Type B pancreatic cell (in vitro differentiated cells): ENCODE measurements at places on chromosomes 2 and 18.
A peak's percentile ranks its signal among the peaks of the same experiment; 100 is the strongest.

DNA sequence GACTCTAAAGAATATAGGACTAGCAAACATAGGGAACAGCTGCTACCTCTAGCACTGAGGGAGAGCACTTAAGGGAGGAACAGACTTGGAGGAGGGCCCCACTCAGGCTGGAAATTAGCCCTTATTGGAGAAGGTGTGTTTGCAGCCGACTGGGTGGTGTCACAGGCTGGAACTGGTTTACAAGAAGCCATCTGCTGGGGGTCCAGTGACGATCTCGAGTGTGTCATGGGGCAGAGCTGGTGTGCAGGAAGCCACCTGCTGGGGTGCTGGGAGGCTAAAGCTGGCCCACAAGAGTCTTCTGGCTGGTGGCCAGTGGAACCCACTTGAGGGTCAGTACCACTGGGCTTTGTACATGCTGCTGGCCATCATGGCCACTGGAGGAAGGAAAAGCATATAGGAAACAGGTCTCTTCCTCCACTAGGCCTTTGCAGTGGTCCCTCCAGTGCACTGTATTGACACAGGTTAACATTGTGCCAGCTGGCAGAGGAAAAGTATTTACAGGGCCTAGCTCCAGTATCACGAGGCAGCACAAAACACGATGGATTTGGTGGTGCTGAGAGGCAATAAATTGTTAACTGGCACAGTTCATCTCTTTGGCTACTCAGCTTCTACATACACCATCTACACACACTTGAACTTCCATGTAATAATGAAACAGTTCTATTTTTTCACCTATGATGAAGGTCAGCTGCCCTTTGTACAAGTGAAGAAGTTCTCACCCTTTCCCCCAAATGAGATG, 43.6 kb downstream of the MAP3K20 start:
- DNase-seq: no peak

GRCh38 chr2:226800941-226801784, 1.5 kb upstream of the IRS1 start:
- DNase-seq: peak; percentile 79

DNA sequence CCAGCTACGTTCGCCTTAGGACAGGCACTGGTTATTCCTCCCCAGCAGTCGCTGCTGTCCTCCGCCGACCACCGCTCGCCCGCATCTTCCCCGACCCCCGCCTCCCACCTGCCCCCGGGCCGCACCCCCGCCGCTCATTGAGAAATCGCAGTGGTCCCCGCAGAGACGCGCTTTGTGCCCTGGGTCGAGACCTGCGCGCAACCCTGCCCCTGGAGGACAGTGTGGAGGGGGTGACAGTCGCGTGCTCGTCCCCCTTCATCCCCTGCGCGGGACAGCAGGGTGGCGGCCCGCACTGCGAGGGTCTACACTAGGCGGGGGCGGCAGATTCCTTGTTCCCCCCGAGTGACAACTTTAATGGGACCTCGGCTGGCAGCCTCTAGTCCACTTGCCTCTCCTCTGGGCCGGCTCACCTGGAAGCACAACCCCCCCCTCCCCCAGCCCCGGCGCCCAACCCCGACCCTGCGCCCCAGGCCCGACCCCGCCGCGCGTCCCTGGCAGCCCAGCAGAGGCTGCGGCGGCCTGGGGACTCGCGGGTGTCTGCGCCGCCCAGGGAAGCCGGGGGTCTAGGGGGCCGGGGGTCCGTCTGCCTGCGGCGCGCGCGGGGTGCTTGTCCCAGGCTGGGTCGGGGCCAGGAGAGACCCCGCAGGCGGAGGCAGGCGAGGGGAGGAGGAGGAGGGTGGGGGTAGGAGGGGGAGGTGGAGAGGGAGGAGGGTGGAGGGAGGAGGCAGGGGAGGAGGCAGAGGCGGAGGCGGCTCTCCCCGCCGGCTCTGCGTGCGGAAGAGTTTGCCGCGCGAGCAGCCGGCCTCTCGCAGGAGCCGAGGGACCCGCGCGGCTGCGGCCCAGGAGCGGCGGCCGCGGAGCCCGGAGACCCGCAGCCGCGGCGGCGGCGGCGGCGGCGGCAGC, at the start of gene NPAS2:
Gene NPAS2 (plus strand): TSS at position 770 of the 903 bp plus-strand sequence. CDS start 84,616 bp downstream, outside the sequence.
- DNase-seq: no peak

DNA sequence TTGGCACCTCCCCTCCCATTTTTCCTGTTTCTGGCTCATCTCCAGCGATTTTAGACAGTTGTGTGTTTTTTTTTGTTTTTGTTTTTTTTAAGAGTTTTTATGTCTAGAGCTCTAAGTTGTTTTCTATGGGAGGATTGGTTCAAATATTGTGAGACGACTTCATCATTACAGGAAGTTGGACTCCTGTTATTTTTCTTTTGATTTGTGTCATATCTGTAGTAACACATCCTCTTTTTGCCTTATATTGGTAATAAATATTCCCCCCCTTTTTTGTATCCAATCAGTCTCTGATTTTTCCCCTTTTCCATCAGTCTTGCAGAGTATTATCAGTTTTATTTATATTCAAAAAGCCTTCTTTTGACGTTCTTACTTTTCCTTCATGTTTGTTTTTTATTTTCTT, 89.0 kb downstream of the KIAA1328 start:
- no peak for DNase-seq

- DNase-seq: no peak
Measured at GRCh38 chr2:47719099-47719498, 63.8 kb upstream of the MSH6 start.

GRCh38 chr18:45066886-45067285, 386.2 kb downstream of the SETBP1 start:
- no peak for DNase-seq

- peak; percentile 98 for DNase-seq
Measured at GRCh38 chr2:231604685-231605606, 12.3 kb downstream of the TEX44 start.

- DNase-seq: no peak
Measured at GRCh38 chr2:218331745-218332144, 24.9 kb upstream of the CATIP start.

DNA sequence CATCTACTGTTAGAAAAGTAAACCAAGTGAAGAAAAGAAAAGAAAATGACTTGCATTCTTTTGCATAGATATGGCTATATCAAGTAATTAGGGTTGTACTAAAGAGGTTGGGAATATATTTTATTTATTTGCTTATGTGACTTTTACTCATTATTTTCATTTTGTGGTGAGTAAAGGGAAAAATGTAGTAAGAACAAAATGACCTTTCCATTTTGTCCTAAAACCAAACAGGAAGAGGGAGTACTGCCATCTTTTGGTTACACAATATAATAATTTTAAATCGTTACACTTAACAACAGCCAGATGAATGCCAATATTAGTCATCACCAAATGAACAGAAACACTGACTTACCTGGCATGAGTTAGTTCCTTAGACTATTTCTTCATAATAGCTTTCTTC, 47.3 kb upstream of the NDUFV2 start:
- no peak for DNase-seq

DNA sequence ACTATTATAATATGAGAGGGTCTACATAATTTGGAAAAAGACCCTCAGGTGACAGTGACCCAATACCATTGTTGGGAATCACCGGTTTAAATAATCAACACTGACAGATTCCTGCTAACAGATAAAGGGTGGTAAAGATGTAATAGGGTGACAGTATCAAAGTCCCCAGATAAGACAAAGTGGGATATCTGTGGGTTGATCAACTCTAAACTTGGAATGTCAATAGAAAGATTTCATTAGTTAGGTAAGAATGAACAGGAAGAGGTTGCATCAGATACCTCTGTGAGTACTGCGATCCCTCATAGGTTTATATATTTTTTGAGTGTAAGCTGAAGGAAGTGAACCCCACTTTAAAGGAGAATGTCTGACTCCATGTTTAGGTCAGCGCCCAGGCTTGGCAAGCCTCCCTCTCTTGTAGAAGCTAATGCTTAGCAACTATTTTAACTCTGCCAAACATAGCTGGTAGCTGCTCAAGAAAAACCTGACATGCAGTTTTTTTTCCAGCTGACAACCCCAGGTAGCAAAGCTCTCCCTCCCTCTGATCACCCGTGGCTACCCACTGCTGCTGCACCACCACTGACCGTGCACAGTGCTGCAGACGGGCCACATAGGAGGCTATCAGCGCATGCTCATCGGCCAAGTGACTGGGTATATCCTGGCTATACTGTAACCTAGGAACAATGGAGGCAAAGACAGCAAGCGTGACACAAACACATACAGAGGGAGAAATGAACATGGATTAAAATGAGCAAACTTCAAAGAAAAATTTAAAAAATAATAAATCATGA, 113.3 kb upstream of the DNMT3A start:
- no peak for DNase-seq

DNA sequence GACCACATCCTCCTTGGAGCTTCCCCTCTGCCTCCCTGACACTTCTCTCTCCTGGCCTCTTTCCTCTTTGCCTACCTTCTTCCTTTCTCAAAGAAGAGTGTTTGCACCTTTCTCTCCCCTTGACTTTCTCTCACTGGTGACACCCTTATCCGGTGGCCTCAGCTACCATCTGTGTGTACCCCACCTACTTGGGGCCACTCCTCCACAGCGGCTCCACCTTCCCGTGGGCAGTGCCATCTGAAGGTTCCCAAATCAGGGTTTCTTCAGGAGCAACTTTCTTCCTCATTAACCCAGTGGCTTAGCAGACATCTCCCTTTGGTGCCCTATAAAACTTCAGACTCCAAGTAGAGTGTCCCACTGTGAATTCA, 5.3 kb upstream of the NCL start:
- no peak for DNase-seq

GRCh38 chr2:16853088-16853487, 187.5 kb upstream of the CYRIA start:
- DNase-seq: no peak
